ENCODE measurements at places on chromosomes 2 and 18.
A peak's percentile ranks its signal among the peaks of the same experiment; 100 is the strongest.

GRCh38 chr2:129880971-129881370, 98.5 kb upstream of the RAB6C start:
- no peak for DNase-seq

DNA sequence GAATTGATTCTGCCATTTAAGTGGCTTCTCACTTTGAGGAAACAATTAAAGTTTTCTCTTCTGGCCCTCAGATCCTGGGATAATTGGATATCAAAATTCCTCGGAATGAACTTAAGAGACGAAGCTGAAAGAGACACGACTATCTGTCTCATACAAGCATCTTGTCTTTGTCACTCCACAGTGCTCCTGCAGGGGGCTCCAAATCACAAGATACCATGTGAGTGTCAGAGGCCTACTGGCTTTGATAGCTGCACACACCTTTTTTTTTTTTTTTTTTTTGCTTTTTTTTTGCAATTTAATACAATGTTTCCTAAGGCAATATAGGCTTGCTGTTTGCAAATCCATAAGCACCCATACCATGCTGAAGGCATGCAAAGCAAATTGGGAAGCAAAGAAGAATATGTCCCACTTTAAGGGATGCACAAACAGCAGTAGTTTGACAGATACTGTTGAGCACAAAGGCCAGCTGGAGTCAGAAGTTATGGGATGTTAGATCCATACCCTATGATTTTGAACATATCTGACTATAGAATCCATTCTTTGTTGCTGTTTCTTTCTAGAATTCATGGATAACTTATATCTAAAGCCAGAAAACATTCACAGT, 109.0 kb upstream of the CBLN2 start:
- no peak for DNase-seq

DNA sequence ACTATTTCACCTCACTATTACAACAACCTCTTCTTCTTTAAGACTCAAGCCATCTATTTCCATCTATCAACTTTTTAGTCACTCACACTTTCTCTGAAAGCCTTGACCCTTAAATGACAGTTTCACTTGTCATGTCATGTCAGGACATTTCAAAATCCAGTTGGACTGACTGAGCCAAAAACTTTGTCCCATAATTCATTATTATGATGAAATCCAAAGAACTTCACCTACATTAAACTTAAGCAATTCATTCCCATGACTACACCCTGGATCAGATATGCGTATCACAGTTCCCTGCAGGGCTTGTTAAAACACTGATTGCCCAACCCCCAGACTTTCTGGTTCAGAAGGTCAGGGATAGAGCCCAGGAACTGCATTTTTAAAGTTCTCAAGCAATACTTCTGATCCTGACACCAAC, 26.5 kb downstream of the LDAH start:
- DNase-seq: no peak

DNA sequence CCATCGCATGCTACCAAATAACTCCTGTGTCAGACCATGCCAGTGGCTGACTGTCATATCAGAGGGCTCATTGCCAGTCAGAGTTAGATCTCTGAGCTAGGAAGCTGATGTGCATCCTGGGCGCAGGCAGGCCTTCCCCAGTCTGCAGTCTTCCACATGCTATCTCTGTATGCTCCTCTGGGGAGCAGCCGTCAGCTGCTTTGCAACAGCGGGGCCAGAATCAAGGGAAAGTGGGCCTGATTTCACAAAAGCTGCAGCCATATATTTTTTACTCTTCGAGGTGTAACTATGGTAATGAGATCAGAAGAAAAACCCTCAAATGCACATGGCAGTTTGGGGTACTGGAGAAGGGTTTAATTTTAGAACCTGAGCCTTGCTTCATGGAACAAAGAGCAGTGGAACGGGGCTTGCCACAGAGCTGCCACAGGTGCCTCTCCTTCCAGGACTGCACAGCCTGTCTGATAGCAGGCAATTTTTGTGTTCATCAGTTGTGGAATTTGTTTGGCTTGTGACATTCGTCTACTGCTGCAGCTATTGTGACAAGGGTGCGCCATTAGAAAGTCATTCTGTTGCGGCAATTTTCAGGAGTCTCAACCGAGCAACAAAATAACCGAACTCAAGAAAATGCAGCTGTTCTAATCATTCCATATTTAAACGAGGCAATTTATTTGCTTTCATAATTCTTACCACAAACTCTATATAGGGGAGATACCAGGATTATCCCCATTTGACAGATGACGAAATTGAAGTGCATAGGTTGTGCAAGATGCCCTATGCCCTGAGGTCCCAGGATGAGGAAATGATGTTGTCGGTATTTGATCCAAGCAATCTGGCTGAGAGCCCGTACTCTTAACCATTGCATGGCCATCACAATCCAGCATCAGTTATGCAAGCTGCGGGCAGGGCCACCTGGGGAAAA, 109.6 kb upstream of the CYRIA start:
- DNase-seq: no peak

GRCh38 chr2:232333361-232334135, 45.0 kb upstream of the ALPP start:
- DNase-seq: no peak

GRCh38 chr18:3234457-3234856, 13.1 kb upstream of the MYL12A start:
- no peak for DNase-seq

DNA sequence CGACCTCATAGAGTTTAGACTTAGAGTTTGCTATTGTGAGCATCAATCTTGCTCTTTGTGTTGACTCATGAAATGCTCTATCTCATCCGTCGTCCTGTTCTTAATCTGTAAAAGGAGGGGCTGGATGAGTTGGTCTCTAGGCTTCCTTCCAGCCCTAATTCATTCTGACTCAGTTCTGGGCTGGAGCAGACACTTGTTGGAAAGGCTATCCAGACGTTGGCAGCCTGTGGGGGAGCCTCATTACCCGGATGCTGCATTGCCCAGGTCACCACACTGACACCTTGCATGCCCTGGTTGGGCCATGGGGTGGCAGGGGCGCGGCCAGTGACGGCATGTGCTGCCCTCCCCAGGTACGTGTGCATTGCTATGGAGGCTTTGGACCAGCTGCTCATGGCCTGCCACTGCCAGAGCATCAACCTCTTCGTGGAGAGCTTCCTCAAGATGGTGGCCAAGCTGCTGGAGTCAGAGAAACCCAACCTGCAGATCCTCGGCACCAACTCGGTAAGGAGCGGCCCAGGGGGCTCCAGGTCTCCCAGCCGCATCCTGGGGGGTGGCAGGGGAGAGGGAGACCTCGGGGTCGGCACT, 61.5 kb downstream of the EFR3B start:
- DNase-seq: no peak

- DNase-seq: no peak
These were observed 8.3 kb downstream of the TCF4 start for GRCh38 chr18:55579501-55580270.

GRCh38 chr18:14124689-14125088, 7.5 kb downstream of the ZNF519 start:
- DNase-seq: no peak

- no peak for DNase-seq
These were observed 43.0 kb downstream of the WDSUB1 start for GRCh38 chr2:159243529-159243928.

DNA sequence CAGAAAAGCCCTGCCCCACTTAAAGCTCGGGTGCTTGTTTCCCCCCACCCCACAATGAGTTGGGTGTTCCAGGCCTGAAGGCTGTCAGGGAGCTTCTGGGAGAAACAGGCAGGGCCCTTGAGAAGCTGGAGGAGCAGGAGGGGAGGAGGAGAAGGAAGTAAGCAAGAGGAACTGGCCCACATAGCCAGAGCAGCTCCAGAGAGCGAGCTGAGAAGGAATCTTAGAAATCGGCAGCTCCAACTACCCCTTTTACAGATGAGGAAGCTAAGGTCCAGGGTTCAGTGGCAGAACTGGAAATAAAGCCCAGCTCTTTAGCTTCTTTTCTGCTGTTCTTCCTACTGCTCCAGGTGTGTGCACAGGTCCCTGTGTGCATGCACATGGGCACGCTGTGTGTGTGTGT, 12.7 kb upstream of the KCNK3 start:
- no peak for DNase-seq

- peak; percentile 53 for DNase-seq
These were observed 158.6 kb upstream of the RBMS1 start for GRCh38 chr2:160652236-160652635.

- no peak for DNase-seq
These were observed 58.5 kb downstream of the ADCY3 start for GRCh38 chr2:24861500-24861899.

DNA sequence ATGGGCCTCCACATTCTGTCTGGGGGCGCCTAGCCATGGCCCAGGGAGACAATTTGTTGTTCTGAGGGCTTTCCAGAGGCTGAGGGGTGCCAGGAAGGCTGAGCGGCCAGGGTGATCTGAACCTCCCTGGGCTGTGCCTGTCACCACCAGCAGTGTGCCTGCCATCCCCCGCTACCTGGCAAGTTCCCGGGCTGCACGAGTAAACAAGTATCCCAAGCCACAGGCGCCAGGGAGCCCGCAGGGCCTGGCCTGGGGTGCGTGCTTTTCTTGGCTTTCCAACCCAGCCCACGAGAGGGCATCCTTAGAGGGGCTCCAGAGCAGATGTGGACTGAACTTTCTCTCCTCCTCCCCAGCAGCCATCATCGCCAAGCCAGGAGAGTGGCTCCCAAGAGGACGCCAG, 35.1 kb upstream of the B3GNT7 start:
- no peak for DNase-seq

DNA sequence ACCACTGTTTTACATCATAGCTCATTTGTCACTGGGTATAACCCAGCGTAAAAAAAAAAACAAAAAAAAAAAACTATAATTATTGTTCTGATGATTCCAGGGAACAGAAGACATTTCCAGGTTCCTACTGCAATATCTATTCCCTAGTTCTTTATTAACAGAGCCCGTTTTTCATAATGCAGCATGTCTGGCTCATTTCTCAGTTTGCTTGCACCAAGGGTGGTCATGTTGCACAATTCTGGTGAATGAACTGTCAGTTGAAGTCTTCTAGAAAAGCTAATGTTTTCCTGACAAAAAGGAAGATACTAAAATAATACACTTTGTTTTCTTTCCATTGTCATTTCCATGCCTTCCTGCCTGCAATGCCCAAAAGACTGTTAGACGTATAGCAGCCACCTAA, 180.1 kb downstream of the RDH14 start:
- no peak for DNase-seq

DNA sequence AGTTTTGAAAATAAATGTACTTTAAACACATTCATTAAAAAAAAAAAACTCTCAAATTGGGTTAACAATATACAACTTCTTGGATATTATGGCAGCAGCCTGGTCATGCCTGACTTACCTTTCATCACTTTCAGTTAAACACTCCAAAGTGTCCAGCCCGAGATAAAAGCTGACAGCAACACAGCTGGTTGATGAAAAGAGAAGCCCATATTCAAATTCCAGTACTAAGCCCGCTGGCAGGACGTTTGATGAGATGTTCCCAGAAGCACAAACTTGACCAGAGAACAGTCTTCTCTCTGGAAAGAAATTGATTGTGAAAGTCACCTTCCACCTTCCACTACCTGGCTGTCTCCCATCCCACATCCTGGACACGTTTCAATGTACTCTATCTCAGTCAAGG, 586.3 kb downstream of the TDRD15 start:
- no peak for DNase-seq

- DNase-seq: no peak
These were observed 103.6 kb downstream of the KLHL29 start for GRCh38 chr2:23488584-23488983.

DNA sequence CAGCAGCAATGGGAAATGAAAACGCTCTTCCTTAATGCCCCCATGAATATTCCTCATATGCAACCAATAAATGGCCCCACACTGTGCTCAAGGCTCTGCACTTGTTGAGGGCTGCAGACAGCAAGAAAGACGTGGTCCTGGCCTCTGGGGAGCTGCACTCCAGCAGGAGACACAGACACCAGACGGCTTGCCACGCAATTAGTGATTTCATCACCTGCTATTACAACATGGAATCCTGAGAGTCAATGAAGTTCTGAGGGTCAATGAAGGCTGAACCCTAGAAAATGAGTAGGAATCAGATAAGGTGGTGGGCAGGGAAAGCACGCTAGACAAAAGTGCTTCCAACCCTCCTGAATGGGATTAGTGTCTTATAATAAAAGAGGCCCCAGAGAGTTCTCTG, 18.9 kb downstream of the CREG2 start:
- no peak for DNase-seq

DNA sequence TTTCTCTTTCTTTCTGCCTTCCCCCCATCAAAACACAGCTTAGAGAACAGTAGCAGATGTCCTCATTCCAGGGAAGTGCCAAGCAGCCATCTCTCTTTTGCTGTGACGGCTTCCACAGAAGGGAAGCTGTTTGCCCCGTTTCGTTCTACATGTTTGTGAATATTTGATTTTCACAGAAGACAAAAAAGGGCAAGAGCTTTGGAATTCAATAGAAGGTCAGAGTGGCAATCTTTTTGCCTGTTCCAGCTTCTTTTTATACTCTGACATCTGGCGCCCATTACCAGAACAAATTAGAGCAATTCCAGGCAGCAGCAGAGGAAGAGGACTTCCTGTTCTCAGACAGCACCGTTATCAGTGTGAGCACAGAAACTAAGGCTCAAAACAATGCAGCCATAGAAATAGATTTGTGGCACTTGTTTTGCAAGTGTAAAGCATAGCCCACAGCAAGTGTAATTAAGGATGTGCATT, 79.0 kb upstream of the CDH19 start:
- DNase-seq: no peak

GRCh38 chr2:172995323-172996244, 80.1 kb upstream of the MAP3K20 start:
- no peak for DNase-seq

DNA sequence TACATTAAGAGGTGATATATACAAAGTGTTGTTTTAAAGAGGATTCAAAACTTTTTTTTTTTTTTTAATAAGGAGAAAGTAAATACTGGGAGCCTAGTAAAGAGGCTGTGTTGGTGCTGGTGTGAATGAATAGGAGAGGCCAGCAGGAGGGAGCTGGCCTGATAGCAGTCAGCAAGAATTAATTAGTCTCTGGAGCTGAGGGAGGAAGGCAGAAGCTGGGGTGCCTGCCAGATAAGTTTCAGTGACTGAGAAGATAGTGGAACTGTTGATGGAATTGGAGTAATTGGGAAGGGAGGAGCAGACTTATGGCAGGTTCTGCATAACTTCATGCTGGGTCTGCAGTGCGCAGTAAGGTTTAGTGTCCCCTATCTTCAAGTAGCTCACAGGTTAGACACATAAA, 36.2 kb upstream of the SNORC start:
- DNase-seq: no peak

DNA sequence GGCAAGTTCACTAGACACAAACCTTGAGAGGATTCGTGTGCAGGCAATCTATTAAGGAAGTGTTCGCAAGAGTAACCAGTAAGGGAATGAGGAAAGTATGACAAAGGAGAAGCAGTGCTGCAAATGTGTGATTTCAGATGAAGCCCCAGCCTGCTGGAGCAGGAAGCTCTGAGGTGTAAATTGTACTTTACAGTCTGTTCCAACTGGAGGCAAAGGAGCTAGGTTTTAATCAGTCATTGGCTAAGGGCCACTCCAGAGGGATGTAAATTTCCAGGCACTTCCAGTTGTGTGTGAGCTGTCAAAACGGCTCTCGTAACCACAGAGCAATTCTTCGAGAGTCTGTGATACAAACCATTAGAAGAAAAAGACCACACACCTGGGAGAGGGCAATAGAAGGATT, 359.5 kb upstream of the FAM98A start:
- DNase-seq: no peak

- no peak for DNase-seq
These were observed 304.8 kb downstream of the TRIB2 start for GRCh38 chr2:13021470-13021957.

Data from T-helper 2 cell (primary cell).